ENCODE measurements at places on chromosomes 1 and 21.

- no peak for DNase-seq
Observed at GRCh38 chr1:94142583-94142982, 21.6 kb upstream of the ABCA4 start.

DNA sequence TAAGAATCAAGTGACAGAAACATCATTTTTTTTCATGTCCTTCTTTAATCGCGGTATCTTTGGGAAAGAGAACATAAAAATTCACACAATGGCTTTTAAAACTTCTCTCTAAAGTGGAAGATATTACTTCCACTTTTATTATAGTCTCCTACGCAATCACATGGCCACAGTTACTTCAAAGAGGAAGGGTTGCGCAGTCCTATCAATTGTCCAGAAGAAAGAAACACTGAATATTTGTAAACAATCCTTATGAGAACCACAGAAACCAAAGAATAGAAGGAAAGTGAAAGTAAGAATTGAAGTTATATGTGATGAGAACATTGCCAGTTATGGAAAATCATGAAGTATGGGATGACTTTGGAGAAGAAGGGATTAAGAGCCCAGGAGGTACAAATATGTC is 32.6 kb downstream of the CFH start:
- no peak for DNase-seq

DNA sequence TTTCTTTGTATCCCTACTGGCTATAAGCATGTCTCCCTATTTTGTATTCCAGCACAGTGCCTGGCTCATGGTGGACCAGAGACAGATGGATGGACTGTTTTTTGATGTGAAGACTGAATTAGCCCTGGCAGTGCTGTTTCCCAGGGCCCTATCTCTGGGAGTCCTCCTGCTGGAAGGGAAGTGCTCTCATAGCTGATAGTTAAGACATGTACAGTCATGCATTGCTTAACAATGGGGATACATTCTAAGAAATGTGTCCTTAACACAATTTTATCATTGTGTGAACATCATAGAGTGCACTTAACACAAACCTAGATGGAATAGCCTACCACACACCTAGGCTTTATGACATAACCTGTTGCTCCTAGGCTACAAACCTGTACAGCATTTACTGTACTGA is 21.1 kb downstream of the TLCD4 start:
- no peak for DNase-seq

- DNase-seq: no peak
Observed at GRCh38 chr21:37603129-37603528, 236.6 kb downstream of the DYRK1A start.

- no peak for DNase-seq
Observed at GRCh38 chr21:26587736-26588201, 14.7 kb upstream of the CYYR1 start.

- DNase-seq: no peak
Observed at GRCh38 chr21:20272791-20273362, 725.3 kb upstream of the NCAM2 start.

DNA sequence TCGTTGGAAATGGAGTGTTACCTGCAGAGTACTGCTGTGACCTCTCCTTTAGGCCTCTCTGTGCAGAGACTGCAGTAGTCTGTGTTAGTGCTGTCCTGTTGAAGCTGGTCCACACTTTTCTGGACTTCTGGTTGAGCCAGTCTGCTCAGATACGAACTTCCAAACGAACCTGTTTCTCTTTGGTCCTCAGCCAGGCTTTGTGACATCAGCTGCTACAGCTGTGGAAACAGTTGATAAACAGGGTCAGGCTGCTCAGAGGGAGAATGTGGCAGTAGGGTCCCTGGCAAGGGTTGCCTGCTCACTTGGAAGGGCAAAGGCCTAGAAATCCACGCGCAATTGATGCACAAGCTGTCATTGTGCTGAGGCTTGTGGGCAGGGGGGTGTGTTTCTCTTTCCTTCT is 98.8 kb downstream of the NOS1AP start:
- no peak for DNase-seq

Measured in femur (tissue), 1 donor.